ENCODE measurements at places on chromosomes 5 and 9.

GRCh38 chr5:34847056-34847455, 8.1 kb downstream of the TTC23L start:
- DNase-seq: no peak

GRCh38 chr5:119255571-119256356, 100.1 kb upstream of the TNFAIP8 start:
- DNase-seq: no peak

- DNase-seq: no peak
These were observed 25.4 kb upstream of the ZSWIM6 start for GRCh38 chr5:61306531-61307131.

- no peak for DNase-seq
These were observed 1375.4 kb upstream of the WWC1 start for GRCh38 chr5:166916021-166916420.

DNA sequence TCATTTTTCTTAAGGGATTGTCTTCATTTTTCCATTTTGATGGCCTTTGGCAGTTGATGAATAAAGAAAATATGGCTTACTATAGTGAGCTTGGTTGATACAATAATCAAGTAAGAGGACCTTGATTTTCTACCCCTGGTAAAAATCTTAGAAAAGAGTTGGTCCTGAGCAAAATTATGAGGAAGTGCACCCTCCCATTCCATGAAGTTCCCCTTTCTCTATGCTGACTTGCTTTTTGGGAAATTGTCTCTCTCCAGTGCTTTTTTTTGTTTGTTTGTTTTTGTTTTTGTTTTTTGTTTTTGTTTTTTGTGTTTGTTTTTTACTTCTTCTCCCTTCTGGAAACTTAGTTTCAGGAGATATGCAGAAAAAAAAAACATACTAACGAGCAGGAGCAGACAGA, 449.2 kb upstream of the ACTBL2 start:
- DNase-seq: no peak

- DNase-seq: no peak
These were observed 132.0 kb upstream of the SV2C start for GRCh38 chr5:75951158-75951557.

DNA sequence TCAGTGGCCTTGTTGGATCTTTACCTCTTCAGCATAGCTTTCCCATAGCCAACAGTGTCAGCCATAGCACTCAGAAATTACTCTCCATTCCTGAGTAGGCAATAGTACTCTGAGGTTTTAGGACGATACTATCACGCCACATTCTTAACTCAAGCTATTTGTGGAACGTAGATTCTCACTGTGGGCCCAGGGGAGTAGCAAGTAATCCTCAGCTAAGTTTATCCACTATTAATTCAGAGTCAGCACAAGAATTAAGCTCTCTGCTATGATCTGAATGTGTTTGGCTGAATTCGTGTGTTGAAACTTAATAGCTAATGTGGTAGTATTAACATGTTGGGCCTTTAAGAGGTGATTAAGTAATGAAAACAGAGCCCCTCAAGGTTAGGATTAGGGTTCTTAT, 858.8 kb upstream of the NUDT12 start:
- DNase-seq: no peak

DNA sequence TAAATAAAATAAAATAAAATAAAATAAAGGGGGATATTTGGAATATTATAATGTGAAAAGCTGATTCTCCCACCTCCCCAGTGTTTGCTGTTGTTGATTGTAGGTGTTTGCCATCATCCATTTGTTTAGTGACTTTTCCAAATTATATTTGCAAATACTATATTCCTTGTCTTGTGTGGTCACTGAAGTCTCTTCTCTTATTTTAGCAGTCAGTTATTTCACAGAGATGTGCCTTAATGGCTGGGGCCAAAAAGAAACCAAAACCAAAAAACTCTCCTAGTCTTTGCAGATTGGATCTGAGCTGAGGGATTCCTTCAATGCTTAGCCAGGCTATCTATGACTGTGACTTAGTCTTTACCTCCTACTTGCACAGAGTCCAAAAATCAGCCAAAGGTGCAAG, 70.9 kb upstream of the ZNF169 start:
- no peak for DNase-seq

Data from esophagus squamous epithelium (tissue), 5 donors.